ENCODE measurements at places on chromosomes 11 and 22.

DNA sequence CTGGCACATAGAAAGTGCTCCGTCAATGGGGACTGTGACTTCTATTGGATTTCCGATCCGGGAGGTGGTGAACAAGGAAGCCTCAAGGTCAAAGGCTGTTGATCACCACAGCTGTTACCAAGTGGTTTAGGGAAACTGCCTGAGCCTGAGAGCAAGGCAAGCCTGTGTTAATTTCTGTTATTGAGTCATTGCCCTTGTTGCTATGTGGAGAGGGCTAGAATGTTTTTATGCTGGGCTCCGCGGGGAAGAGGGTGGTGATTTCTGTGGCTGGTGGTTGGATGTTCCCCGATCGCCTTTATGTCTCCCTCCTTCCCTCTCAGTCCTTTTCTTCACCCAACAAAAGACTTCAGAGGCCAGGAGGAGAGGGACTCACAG, 108.5 kb upstream of the ALX4 start:
- no peak for DNase-seq

GRCh38 chr11:134253188-134253993, at the start of the genes ACAD8 and THYN1:
TSS of gene ACAD8 (plus strand) at chr11:134253568. CDS start at chr11:134253601, 33 bp downstream.
TSS of gene THYN1 (minus strand) at chr11:134253352. CDS start at chr11:134252882, 470 bp downstream.
- DNase-seq = peak; percentile 90

DNA sequence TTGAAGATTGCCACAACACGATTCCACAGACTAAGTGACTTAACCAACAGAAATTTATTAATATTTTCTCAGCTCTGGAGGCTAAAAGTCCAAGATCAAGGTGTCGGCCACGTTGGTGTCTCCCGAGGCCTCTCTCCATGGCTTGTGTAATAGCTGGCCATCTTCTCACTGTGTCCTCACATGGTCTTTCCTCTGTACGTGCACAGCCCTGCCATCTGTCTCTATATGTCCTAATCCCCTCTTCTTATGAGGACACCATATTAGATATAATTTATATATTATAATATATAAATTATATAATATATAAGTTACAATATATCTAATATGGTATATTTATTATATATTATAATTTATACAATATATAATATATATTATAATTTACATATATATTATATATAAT, 25.1 kb upstream of the SCGB1A1 start:
- no peak for DNase-seq

GRCh38 chr22:25497716-25498115, 66.8 kb upstream of the GRK3 start:
- no peak for DNase-seq

GRCh38 chr11:121421149-121421901, 30.8 kb upstream of the SORL1 start:
- peak; percentile 29 for DNase-seq

- DNase-seq = no peak
These were observed 14.5 kb upstream of the ARHGAP42 start for GRCh38 chr11:100672498-100673033.

- DNase-seq = peak; percentile 40
These were observed 15.9 kb downstream of the MOGAT2 start for GRCh38 chr11:75733431-75734107.

GRCh38 chr11:69504576-69505335, 23.3 kb downstream of the LINC01488 start:
- DNase-seq = no peak

- DNase-seq = no peak
These were observed 572.4 kb downstream of the CNTN5 start for GRCh38 chr11:99593197-99593596.

DNA sequence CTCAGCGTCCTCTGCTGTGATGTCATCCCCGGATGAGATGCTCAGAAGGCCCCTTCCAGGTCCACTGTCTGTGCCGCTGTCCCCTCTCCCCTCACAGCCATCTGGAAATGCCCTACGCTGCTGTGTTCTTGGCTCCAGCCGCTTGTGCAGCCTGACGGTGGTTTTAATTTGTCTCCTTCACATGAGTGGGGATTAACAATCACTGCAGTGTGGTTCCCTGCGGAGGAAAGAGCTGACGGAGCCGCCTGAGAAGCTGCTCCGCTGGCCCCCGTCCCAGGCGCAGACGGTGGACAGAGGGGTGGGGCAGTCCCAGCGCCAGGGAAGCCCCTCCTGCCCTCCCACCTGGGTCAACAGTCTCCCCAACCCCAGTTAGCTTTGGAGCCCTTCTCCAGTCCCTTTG, 67.5 kb upstream of the PHF21B start:
- no peak for DNase-seq

GRCh38 chr11:13184295-13184794, 93.2 kb upstream of the BMAL1 start:
- no peak for DNase-seq

GRCh38 chr22:25395915-25396314, 168.6 kb upstream of the GRK3 start:
- DNase-seq = no peak

- no peak for DNase-seq
These were observed 90.8 kb upstream of the CLDN5 start for GRCh38 chr22:19615001-19615461.

- no peak for DNase-seq
These were observed 304.2 kb upstream of the CADM1 start for GRCh38 chr11:115808351-115808940.

Measured in bronchial epithelial cell (primary cell).